ENCODE measurements at places on chromosomes 1 and 21.

DNA sequence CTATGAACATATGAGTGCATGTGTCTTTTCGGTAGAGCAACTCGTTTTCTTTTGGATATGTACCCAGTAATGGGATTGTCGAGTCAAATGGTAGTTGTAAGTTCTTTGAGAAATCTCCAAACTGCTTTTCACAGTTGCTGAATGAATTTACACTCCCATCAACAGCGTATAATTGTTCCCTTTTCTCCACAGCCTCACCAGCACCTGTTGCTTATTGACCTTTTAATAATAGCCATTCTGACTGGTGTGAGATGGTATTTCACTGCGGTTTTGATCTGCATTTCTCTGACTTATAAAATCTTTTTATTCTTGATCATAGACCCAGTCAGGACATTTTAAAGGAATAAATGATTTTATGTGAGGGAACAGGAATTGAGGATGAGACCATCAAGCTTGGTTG is 165.0 kb upstream of the KCTD3 start:
- no peak for DNase-seq

- DNase-seq: no peak
These were observed 5.0 kb upstream of the DMAP1 start for GRCh38 chr1:44208226-44208625.

GRCh38 chr1:32902535-32902920 is 1.3 kb upstream of the TMEM54 start:
- DNase-seq: no peak

DNA sequence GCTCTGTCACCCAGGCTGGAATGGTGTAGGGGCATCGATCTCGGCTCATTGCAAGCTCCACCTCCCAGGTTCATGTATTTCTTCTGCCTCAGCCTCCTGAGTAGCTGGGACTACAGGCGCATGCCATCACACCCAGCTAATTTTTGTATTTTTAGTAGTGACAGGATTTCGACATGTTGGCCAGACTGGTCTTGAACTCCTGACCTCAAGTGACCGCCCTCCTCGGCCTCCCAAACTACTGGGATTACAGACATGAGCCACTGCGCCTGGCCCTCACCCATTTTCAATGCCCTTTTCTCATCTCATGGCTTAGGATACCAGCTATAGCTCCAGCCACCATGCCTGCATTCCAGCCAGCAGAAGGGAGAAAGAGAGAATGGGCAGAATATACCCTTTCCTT is 12.9 kb upstream of the SOX13 start:
- no peak for DNase-seq

DNA sequence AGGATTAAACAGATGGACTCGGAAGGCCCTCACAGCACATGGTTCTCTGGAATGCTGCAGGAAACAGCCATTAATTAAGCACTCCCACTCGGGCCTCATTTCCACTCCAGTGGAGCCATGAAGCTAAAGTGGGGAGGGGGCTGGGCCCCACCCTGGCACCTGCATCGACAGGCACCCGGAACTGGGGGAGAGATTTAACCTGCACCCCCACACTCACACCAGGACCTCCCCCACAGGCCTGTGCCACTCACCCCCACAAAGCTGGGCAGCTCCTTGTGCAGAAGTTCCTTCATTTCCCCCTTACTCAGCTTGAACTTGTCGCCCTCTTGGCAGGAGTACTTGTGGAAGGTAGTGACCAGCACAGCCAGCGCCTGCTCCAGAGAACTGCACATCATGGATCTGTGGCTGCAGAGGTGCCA is 2.2 kb downstream of the S100A2 start:
- DNase-seq: no peak

DNA sequence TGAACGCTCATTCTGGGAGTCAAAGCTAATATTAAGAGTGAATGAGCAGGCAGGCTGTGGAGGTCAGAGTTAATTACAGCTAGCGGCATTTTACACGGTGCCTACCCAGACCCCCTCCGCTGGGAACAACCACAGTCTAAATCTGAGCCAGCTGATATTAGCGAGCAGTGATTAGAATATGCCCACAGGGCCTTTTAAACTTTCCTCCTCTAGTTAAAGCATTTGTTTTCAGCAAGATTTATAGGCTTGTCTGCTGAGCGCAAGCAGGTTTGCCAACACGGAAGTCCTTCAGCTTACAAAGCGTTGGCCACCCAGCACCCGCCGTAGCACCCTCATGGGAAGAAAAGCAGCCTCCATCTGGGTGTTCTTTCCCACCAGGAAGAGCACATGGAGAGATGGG is 72.1 kb downstream of the LMX1A start:
- no peak for DNase-seq

DNA sequence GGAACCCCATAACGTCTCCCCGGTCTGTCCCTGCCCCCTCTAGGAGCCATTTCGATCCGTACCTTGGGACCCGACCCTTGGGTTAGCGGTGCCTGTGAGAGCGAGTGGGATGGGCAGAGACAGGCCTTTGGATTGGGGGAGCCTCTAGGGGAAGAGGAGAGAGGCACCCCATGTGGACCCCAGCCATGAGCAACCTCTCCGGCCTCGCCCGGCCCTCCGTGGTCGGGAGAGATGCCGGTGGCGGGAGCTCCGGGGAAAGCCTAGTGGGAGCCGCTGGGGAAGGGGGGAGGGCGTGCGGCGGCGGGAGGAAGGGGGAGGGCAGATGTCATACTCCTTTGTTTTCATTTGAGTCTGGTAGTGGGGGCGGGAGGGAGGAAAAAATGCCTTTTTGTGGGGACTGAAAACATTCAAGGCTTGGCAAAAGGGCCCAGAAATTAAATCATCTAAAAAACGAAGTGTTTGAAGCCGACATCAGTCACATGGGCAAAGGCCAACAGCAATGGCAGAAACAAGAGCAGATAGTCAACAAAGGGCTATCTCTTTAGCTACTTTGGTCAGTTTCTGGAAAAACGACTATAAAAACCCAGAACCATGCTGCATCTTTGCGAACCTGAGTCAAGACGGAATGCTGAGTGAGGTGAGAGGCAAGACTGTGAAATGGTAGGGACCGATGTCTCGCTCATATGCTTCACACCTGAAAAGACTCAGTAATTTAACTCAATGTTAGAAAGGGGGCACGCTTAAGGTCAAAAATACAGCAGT is 758 bp downstream of the PTBP2 start:
- DNase-seq: peak; percentile 81

Measured in fibroblast of skin of back (primary cell).